Colonic mucosa (tissue), 4 donors: ENCODE measurements at places on chromosomes 16 and 17.

- no peak for DNase-seq
Observed at GRCh38 chr16:11303405-11304138, 22.4 kb upstream of the PRM1 start.

GRCh38 chr17:32335046-32335445 lies 6.9 kb downstream of the C17orf75 start:
- no peak for DNase-seq

DNA sequence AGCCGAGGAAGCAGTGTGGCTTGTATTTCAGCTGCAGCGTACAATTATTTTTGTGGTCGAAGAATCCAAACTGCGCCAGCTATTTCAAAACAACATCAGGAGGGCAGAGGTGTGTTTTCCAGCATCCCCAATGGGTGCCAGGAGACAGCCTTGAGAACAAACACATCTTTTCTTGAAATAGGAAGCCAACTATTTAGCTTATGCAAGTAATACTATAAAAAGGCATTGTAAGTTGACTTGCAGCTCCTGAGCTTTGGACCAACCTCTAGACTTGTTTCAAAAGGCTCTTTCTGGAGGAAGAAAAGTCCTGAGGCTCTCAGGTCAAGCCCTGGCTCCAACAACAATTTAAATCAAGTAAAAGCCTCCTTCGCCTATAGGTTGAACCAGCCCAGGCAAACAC lies 86.6 kb upstream of the HNF1B start:
- no peak for DNase-seq

- DNase-seq: peak; percentile 20
Observed at GRCh38 chr17:49469831-49470810, 25.0 kb upstream of the NGFR start.

DNA sequence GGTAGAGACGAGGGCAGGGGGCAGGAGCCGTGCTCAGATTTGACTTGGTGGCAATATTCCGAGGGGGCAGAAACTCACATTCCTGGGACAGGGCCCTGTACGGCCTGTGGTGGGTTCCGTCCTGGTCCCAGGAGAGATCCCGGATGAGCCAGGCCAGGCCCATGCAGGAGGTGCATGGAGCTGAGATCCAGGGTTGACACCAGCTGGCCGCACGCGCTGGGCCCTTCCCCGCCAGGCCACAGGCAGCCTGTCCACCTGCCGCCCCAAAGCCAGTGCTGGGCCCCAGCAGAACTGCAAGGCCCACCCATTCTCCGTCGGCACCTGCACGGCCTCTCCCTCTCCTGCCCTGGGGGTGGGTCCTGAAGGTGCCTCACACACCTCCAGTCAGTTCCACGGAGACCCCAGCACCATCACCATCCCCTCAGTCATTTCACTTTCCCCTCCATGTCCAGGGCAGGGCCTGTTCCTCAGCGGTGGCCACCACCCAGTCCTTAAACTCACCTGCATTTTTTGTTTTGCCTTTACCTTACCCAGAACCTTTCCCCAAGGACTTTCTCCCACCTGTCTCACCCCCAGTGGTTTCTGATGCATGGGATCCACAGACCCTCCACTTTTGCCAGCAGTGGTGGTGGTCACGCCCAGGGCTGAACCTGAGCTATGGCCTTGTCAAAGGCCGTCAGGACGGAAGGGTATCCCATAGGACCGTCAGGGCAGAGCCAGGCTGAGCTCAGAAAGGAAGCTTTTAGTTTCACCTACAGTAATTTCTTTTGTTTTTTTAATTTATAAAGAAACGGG lies 25.1 kb upstream of the CDH15 start:
- no peak for DNase-seq

DNA sequence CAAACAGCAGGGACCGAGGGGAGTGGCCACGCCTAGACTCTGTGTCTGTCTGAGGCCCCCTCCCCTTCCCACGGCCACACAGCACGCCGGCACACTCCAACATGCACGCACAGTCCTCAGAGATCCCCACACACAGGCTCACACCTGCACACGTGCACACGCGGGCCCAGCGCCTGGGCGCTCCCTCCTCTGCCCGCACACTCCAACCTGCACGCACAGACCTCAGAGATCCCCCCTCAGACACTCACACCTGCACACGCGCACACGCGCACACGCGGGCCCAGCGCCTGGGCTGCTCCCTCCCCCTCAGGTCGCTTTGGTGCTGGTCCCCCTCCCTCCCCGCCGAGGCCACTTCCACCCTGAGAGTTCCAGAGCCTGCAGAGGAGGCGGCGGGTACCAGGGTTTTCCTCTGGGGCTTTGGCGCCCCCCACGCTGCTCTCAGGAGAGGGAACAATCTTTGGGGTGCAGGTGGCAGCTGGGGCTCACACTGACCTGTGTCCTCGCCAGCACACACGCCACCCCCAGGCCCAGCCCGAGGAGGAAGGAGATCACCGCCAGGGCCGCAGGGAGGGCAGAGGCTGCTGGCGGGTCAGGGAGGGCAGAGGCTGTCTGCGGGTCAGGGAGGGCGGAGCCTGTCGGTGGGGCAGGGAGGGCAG lies 1.6 kb downstream of the CD7 start:
- no peak for DNase-seq

GRCh38 chr17:16428098-16428882 lies 12.9 kb downstream of the TRPV2 start:
- peak; percentile 68 for DNase-seq

GRCh38 chr17:10370016-10370608 lies 2.7 kb downstream of the MYH13 start:
- DNase-seq: no peak

- no peak for DNase-seq
Observed at GRCh38 chr16:58493756-58494431, 6.0 kb upstream of the NDRG4 start.

DNA sequence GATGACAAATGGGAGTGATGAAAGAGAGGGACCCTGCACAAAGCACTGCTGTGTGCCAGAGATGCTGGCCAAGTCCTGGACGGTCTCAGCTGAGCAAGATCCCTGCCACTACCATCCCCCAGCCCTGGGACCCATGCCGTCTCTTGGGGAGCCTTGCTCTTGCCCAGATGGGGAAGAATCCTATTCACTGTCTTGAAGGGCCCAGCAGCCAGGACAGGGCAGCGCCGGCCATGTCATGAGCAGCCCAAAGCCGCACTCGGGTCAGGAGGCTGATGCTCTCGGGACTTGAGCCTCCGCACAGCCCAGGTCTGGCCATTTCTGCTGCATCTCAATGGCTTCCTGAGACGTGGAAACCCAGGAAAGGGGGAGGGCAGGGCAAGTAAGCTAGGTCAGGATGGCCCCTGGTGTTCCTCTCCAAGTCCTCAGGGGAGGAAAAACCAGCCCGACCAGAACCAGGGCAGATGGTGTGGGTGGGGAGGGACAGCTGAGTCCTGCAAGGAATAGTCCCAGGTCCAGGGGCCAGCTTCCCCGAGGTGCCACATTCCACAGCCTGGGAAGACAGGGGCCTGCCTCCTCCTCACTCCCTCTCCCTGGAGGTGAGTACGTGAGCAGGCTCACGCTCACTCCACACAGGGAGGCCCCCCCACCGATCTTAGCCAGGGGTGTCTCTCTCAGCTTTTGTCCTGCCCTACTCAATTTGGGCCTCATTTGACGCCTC lies 7.8 kb upstream of the KRT19 start:
- DNase-seq: peak; percentile 69

DNA sequence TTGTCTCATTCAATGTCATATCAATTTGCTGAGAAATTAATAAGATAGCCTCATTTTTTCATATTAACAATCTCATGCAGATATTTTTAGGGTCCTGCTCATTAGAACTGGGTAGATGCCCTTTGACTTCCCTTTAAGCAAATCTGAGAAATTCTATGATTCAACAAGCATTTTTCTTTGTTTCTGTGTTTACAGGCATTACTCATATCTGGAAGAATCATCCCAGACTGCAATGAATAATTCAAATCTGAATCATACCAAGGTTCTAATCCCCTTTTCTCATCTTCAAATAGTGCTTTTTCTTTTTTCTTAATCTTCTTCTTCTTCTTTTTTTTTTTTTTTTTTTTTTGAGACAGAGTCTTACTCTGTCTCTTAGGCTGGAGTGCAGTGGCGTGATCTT lies 69.2 kb upstream of the KIFC3 start:
- no peak for DNase-seq

- DNase-seq: no peak
Observed at GRCh38 chr16:83806036-83806435, 1.7 kb upstream of the HSBP1 start.

DNA sequence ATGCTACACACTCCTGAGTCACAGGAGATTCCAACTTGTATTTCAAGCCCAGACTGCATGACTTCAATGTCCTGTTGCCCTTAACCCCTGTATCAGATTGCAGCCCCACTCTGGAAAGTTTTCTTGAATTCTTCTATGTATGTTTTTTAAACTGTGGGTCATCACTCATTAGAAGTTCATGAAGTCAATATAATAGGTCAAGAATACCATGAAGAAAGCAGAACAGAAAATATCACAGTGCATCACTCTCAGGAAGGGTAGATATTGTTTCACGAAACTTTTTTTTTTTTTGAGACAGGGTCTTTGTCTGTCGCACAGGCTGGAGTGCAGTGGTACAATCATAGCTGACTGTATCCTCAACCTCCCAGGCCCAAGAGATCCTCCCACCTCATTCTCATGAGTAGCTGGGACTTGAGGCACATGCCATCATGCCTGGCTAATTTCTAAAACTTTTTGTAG lies 20.5 kb downstream of the PRKCB start:
- DNase-seq: no peak

- no peak for DNase-seq
Observed at GRCh38 chr16:19479302-19479721, 42.6 kb downstream of the GDE1 start.

DNA sequence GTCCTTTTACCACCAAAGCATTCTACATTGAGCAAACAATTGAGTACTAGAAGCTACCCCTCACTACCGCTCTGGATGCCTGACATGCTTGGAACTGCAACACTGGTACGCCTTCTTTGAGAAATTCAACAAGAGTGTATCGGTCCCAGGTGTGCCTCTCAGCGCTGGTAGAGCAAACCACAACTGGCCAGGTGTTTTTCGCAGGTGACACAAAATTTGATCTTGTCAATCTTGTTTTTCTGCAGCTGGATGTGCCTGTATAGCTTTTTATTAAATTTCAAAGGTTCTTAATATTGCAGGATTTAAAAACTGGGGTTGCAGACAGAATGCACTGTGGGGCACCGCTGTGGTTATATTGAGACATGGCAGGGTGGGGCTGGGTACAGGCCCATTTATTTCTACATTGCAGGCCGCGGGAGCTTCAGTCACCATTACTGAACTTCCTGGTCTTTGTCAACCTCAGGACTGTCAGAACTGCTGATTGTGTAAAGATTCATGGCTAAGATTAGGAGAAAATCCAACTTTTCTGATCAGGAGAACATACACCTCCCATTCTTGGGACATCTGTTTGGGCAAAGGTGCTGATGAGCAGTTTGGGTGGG lies 4.5 kb upstream of the SNX20 start:
- DNase-seq: no peak

- no peak for DNase-seq
Observed at GRCh38 chr16:31488468-31489297, 5.8 kb downstream of the SLC5A2 start.

GRCh38 chr17:18250259-18250658 lies 8.3 kb downstream of the FLII start:
- DNase-seq: peak; percentile 80

DNA sequence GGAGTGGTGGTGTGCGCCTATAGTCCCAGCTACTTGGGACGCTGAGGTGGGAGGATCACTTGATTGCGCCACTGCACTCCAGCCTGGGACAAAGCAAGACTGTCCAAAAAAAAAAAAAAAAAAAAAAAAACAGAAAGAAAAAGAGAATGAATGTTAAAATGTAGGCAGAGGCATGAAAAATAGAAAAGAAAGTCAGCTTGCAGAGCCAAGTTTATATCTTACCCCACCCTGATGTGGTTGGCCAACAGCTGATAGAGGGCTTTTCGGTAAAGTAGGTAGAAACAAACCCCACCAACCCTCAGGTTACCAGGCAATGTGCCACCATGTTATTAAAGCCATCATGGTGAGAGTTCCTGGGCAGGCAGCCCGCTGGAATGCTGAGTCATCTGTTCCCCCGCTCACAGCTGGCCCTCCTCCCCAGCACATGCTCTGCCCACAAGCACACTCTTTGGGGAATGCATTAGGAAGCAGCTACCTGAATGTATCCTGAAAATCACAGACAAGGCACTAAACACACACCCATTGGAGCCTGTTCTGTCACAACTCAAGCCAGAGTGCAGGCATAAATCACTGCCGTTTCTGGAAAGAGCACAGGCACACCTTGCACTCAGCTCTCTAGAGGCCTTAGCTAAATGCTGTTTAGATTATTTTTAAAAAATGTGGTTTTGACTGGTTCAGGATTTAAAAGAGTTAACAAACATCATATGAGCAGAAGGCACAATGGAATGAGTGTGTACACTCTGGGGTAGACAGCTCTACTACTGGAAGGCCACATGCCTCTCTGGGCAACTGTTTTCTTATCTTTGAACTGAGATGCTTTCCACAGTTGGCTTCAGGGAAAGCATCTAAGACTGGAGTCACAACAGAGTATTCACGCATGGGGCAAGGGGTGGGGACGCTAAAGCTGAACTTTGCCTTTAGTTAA lies 128.5 kb downstream of the PARN start:
- DNase-seq: peak; percentile 58

DNA sequence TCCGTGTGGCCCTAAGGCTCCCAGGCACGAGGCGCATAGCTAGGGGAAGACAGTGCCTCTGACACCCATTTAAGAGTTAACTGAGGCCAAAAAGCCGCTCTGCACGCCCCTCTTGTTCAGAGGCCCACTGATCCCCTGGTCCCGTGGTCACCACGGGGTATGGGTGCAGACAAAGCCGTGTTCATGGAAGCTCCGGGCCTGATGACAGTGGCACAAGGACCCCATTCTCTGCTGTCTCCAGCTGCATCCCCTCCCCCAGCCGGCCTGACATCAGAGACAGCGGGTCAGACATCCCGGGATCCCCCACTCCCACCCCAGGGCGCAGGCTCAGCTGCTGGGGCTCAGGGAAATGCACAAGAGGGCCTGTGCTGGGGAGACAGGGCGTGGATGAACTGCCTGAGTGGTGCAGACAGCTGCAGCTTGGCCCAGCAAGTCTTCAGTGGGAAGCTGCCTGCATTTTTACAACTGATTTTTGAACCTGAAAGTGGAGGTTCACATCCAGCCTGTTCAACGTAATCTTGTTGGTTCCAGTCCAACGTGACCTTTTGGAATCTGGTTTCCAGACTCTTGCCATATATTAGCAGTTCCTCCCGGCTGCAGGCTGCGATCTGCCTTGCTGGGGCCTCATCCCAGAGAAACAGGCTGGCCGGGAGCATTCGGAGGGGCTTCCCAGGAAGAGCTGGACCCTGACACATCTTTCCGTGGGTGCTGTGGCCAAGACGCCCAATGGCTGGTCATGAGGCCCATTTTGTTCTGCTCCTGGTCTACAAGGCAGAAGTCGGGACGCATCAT lies 9.7 kb upstream of the BAHCC1 start:
- DNase-seq: no peak

GRCh38 chr17:80221351-80222105 lies 1.3 kb downstream of the SLC26A11 start:
- DNase-seq: no peak

DNA sequence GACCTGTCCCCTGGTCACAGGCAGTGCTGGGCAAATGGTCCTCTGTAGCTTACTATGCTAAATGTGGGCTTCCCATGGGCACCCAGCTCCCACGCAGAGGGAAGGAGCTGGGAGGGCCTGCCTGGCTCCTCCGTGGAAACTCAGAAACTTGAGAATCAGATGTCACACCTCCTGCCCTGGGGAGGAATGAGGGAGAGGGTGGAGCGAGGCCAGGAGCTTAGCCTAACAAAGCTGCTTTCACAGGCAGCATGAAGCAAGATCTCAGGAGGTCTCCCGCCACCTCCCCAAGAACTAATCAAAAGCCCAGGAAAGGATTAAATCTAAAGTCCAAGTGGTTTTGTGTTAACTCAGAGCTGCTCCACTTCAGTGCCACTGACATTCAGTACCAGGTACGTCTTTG lies 33.6 kb upstream of the XYLT2 start:
- DNase-seq: no peak

GRCh38 chr17:72467841-72468653 lies 347.2 kb downstream of the SOX9 start:
- peak; percentile 88 for DNase-seq
